ENCODE measurements at places on chromosomes 7 and 10.
A peak's percentile ranks its signal among the peaks of the same experiment; 100 is the strongest.

GRCh38 chr7:77282897-77283296, 83.3 kb upstream of the FGL2 start:
- DNase-seq, result no peak

GRCh38 chr10:62082729-62083411, 181.4 kb downstream of the ARID5B start:
- DNase-seq, result peak; percentile 39

- DNase-seq, result no peak
These were observed 161.2 kb downstream of the ZNF33B start for GRCh38 chr10:42477170-42477569.

DNA sequence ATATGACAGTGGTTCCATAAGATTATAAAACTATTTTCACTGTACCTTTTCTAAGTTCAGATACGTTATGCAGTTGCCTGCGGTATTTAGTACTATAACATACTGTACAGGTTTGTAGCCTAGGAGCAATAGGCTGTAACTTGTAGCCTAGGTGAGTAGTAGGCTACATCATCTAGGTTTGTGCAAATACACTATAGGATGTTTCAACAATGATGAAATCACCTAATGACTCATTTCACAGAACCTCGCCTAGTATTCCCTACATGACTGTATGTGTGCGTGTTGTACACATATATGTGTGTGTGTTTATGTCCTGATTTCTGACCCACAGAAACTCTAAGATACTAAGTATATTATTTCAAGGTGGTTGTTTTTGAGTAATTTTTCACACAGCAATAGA, 139.0 kb downstream of the HERPUD2 start:
- DNase-seq, result no peak

DNA sequence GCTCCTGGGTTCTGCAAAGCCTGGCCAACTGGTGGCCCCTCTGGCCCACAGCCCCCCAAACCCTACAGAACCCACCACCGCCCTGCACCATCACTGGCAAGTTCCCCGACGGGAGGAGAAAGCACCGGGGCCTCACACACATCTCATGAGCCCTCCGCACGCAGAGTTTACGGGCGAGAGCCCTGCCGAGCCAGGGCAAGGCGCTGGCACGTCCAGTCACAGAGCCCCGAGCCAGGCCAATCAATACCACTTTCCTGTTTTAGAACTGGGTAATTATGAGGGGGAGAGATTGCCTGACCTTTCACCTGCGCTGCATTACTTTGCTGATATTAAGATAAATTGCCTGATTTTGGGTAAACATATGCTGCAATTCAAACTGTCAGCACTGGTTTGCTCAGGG, 113.3 kb downstream of the EBF3 start:
- no peak for DNase-seq

Data from activated CD4-positive, alpha-beta T cell treated with anti-CD3 and anti-CD28 coated beads, Interleukin-2, amount 50 U/mL, for 1 hour (primary cell).